SK-N-MC (cell line): ENCODE measurements at places on chromosomes 13 and 19.

DNA sequence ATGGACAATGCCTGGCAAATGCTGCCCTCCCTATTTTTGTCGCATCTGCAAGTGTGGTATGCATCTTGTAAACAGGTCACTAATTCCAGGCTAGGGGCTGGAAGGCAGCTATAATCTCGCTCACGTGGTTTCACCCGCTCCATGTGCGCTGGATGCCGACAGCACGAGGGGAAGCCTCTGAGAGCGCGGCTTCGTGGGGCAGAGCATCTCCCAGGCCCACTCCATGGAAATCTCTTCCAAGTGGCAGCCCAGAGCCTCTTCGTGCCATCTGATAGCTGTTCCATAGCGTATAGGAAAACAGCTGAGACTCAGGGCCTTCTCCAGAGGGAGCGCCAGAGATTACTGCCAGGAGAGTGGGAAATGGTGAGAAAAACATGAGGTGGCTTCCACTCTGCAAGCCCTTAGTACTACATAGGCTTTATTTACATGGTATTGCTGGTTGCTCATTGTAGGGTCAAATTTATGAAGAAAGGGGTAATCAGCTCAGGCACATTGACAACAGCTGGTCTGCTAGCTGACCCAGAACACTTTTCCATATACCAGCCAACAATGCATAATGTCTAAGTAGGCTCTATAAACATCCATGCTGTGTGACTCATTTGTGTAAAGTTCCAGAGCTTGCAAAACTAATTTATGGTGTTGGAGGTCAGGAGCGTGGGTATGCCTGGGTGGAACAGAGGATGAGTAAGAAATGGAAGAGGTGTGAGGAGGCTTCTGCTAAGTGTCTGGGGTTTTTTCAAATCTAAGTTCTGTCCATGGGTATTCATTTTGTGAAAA is 165.2 kb downstream of the SHISA2 start:
- DNase-seq: no peak

GRCh38 chr19:5001615-5002014 is 32.7 kb downstream of the KDM4B start:
- DNase-seq: no peak

DNA sequence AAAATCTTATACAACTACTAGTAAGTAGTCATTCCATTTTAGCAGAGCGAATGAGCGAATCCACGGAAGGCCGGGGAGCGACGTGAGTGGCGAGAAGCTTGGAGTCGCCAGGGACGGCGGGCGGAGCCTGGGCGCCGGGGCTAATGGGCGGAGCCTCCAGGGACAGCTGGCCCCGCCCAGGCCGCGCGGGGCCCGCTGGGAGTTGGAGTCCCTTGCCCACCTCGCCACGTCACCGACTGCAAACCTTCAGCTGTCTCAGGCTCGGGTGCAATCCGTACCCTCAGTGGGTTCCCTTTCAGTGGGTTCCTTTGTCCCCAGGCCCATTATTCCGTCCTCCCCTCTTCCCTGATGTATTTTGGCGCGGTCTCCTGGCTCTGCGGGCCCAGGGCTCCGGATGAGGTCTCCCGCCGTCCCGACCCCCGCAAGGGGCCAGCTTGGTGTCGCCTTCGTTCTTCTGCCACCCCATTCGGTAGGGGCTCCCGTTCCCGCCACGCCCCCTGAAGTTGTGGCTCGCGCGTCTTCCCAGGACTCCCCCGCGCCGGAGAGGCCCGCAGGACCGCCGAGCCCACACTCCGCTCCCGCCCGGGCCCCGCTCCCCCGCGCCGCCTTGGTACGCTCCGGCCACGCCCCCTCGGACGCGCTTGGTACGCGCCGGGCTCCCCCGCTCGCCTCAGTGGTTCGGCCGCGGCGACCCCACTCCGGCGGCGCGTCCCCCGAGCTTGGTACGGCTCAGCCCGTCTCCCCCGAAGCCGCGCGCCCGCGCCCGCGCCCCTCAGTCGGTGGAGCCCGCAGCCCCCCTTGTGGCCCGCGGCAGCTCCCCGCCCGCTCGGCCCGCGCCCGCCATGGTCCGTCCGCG is at the start of gene PTOV1:
Gene PTOV1 (plus strand): TSS at position 673 of the 856 bp plus-strand sequence.
- peak; percentile 66 for DNase-seq

- no peak for DNase-seq
Measured at GRCh38 chr19:40640744-40641143, 39.6 kb downstream of the LTBP4 start.
